ENCODE measurements at places on chromosomes 16 and 17. TPM values are rescaled to one million over a fixed set of nuclear protein-coding genes. Genes with fewer than 3 reads are reported as not detected.

TP53TG3B gene
- polyA plus RNA-seq = not detected

IL21R gene
- 0.17 TPM for polyA plus RNA-seq

GRCh38 chr16:86261379-86261778, 248.9 kb upstream of the FOXF1 start:
- DNase-seq = no peak

HSF4 gene
- polyA plus RNA-seq = 1.6 TPM

AURKB gene
- polyA plus RNA-seq = 36.2 TPM

DNA sequence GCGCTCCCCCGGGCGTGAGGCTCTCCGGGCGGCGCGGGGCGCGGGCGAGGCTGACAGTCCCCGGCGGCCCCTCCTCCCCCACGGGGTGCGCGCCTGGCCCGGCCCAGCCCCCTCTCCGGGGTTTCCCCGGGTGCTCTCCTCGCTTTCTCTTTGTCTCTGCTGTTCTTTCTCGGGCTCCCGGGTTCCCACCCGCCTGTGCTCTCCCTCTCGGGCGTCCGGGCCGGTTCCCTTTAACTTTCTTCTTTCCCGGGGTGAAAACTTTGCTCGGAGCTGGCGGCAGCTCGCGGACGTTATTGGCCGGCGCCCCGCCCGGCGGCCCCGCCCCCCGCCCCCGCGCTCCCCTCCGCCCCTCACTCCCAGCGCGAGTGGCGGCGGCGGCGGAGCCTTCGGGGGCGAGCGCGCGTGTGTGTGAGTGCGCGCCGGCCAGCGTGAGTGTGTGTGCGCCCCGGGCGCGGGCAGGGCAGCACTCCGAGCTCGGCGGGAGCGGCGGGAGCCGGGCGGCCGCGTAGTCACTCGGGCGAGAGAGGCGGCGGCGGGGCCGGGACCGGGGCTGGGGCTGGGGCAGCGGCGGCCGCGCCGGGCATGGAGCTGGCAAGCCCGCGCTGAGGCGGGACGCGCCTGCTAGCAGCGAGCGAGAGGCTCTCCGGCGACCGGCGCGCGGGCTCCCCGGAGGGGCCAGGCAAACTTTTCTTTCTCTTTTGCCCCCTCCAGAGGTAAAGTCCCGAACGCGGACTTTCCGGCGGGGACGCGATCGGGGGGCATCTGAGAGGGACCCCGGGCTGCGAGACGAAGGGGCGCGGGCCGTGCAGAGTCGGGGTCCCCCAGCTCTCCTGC, at the start of gene NTN1:
NTN1 (plus strand) TSS at position 353 of the 834 bp plus-strand sequence. CDS start 864 bp downstream, outside the sequence.
- DNase-seq = no peak

GLYR1 gene
- polyA plus RNA-seq = 79.8 TPM

C1QTNF8 gene
- polyA plus RNA-seq = not detected

NPIPB2 gene
- polyA plus RNA-seq = 4.1 TPM

DNA sequence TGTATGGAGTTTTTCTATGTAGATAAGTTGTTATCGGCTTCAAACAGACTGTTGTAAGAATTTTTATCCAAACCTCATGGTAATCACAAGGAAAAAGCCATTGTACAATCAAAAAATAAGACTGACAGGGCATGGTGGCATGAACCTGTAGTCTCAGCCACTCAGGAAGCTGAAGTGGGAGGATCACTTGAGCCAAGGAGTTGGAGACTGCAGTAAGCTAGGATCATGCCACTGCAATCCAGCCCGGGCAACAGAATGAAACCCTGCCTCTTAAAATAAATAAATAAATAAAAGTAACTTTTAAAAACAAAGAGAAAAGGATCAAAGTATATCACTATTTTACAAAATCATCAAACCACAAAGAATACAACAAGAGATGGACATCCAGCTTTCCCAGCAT, 14.4 kb downstream of the OR1A1 start:
- DNase-seq = no peak

TCAP gene
- polyA plus RNA-seq = 2.2 TPM

NPB gene
- 0.93 TPM for polyA plus RNA-seq

Data from renal cortex interstitium (tissue), 15 donors.